ENCODE measurements at places on chromosomes 16 and 17. TPM values are rescaled to one million over a fixed set of nuclear protein-coding genes. Genes with fewer than 3 reads are reported as not detected.

MYH1 gene
- polyA plus RNA-seq: 38.7 TPM

DNA sequence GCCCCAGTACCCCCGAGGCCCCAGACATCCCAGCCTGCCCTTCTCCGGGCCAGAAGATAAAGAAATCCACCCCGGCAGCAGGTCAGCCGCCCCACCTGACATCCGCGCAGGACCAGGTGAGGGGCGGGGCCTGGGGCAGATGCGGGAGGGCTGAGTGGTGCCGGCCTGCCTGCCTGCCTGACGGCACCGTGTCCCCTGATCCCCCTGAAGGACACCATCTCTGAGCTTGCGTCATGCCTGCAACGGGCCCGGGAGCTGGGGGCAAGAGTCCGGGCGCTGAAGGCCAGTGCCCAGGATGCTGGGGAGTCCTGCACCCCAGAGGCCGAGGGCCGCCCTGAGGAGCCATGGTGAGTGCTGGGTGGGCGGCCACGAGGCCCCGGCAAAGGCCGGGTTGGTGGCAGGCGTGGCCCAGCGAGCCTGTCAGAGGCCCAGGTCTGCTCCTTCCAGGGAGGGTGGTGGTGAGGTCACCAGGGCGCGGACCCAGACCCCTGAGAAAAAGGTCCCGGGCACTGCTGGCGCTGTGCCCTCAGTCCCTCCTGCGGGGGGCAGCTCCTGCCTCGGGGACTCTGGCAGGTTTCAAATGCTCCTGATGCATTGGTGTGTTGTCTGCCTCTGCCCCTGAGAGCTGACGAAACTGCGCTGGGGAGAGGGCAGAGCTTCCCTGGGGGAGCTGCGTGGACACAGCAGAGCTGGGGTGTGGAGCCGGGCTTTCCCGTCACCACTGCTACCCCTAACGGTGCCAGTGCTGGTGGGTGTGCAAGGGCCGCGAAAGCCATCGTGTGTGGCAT is 1.2 kb downstream of the CDT1 start:
- DNase-seq: no peak

GRCh38 chr17:67365738-67366192 is 612 bp downstream of the PSMD12 start:
- DNase-seq: no peak

DNA sequence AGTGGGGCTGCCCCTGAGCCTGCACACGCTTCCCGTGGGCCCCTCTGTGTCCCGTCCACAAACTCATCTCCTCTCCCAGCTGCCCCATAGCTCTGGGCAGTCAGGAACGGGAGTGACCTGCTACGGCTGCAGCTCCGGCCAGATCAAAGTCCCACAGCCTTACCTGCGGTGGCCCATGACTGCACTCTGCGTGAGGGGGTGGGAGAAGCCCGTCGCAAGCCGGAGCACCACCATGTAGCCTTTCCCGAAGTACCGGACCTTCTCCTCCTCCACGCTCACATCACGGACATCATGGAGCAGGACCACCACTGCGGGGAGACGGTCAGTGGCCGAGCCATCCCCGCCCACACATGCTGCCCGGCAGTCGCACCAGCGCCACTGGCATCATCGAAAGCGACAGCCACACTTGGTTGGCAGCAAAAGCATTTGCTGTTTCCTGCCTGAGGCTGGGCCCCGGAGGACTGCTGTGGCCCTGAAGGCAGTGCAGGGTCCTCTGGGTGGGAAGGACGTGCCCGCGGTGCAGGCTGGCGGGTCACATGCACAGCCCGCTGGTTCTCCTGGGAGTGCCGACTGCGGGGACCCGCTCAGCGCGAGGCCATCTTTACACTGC is 6.2 kb downstream of the CYBC1 start:
- no peak for DNase-seq
